ENCODE measurements at places on chromosomes 11 and 22.

DNA sequence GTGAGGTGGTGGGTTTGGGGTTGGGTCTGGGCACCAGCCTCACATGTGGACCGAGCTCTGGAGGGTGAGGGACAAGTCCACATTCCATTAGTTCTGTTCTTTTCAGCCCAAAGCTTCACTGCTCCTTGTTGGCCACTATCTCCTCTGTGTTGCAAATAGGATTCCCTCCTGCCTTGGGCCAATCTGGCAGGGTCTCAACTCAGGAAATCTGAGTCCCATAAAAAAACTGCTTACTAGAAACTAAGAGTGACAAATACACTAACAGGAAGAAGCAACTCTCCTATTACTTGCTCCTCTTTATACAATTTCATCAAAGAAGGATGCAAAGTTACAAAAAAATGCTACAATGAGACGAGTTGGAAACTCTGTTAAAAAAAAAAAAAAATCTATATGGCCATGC lies 66.2 kb upstream of the CSNK1E start:
- DNase-seq: peak; percentile 24

DNA sequence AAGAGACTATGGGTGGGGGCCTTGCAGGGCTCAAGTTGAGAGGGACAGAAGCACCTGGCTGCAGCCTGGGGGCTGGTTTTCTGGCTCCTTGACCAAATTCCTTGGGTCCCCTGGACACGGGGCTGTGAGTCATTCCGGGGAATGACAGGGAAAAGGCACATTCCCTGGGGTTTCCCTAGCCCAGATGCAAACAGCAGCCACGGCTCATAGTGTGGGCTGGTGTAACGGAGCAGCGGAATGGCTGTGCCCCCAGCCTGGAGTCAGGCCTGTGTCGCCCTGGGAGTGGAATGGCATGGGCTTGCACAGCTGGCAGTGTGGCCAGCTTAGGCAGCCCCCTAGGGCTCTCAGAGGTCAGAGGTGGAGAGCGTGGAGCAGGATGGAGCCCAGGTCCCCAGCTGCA lies 77.6 kb upstream of the KCNQ1OT1 start:
- DNase-seq: peak; percentile 18

GRCh38 chr11:126212089-126212660 lies 593 bp downstream of the FAM118B start:
- peak; percentile 19 for DNase-seq

GRCh38 chr11:119336744-119337469 lies 2.6 kb downstream of the RNF26 start:
- DNase-seq: no peak

DNA sequence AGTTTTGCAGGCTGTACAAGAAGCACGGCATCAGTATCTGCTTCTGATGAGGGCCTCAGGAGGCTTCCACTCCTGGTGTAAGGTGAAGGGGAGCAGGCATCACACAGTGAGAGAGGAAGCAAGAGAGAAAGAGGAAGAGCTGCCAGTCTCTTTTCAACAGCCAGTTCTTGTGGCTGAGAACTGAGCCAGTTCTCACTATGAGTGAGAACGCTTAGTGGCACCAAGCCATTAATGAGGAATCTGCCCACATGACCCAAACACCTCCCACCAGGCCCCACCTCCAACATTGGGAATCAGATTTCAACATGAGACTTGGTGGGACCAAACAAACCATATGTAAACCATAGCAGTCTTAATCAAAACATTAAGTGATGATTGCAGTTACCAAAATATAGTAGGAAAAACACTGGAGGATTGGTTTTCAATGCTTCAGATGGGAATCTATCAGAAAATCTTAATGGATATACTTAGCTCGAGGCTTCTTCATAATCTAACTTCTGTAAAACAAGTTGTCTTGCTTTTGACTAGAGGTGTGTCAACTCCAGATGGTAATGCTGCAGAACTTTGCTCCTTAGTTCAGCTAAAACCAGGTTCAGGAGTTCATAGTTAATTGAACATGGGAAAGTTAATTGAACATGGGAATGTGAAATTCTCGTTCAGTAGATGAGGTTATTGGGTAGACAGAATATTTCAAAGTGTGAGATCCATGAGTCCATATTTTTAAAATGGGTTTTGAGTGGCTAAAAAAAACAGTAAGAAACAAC lies 12.2 kb downstream of the FAR1 start:
- no peak for DNase-seq

DNA sequence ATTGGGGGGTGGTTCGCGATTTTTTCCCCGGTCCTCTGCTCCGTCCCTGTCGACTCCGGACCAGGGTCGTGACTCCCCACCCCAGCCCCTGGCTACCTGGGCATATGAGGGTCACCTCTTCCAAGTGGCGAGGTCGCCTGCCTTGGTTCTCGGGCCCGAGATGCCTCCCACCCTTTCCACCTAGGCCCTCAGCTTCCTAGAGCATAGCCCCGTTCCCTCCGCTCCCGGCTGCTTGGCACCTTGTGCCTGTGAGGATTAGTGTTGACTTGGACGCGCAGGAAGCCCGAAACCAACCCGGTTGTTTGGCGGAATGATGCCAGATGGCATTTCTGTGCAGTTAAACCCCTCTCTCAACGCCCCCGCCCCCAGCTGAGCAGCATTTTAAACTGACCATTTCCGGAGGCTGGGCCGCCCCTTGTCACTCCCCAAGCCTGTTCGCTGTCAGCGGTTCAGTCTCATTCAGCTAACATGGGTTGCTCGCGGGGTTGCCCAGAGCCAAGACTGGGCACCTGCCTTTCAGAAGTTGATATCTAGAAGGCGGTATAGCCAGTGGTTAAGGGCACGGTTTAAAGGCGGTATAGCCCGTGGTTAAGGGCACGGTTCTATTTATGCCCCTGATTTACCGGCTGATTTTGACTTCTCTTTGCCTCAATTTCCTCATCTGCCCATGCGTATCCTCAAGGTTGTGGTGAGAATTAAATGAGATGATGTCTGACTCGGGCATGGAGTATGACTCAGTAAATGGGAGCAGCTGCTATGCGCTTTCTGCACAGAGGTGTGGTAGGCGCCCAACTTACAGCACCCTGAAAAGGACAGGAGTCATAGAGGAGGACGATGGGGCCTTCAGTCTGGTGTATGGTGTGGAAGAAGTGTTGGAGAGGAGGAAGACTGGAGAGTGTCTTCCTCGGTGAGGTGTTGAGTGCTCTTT lies 639 bp downstream of the INCENP start:
- peak; percentile 43 for DNase-seq

DNA sequence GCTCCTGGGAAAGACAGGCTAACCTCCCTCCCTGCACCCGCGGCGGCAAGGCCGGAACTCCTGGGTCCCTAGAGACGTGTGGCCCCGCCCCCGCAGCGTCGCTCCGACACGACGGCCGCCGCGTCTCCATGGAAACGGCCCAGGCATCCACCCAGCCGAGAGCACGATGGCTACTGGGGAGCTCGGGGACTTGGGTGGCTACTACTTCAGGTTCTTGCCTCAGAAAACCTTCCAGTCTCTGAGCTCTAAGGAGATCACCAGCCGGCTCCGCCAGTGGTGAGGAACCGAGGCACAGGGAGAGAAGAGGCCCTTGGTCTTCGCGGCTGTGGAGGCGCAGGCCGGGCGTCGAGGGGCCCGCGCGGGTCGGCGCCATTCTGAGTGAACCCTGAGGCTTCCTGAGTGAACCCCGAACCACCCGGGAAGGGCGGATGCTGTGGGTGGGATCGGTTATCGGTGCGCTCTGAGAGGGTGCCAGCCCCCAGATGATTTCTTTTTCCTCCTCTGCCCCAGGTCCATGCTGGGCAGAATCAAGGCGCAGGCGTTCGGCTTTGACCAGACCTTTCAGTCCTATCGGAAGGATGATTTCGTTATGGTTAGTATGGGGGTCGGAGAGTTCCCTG lies at the start of gene CFAP300:
Gene CFAP300 (plus strand): TSS at position 133 of the 620 bp plus-strand sequence. CDS start 34 bp downstream, at position 167.
- peak; percentile 71 for DNase-seq

DNA sequence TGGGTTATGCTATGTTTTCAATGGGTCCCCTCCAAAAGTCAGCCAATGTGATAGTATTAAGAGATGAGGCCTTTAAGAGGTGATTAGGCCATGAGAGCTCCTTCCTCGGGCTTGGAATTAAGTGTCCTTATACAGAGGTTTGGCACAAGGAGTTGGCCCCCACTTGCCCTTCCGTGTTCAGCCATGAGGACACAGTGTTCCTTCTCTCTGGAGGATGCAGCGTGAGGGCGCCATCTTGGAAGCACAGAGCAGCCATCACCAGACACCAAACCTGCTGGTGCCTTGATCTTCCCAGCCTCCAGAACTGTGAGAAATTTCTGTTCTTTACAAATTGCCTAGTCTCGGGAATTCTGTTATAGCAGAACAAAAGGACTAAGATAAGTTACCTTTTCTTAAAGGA lies 26.9 kb downstream of the POU2AF3 start:
- no peak for DNase-seq

GRCh38 chr22:44206330-44206645 lies 25.6 kb downstream of the PARVG start:
- DNase-seq: no peak

DNA sequence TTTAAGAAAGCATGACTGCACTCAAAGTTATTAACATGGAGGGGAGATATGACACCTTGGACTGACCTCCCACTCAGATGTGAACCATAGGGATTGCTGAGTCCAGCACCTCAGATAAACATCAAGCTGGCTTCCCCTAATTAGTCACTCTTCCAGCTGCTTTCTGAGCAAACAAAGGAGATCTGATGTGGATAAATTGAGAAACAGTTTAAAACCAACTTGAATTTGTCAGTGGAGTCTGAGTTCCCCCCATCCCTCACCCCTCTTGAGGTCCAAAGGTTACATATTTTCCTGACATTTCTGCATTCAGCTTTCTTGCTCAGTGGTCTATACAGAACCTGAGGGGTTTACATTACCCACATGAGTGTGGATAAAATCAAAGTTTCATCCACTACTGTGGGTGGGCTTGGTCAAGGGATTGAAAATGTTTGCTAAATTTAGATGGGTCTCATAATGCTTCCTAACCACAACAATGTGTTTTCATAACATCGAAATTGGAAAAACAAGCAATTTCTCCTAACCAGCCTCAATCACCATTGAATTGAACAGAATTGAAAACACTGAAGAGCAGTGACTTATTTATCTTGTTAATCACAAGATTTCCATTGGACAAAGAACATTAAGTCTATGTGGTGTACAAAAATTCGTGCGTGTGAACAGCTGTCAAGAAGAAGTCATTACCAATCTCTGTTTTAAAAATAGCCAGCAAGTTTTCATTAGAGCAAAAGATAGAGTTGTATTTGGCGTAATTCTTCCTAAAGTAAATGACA lies 292.3 kb downstream of the METTL15 start:
- peak; percentile 77 for DNase-seq

- peak; percentile 56 for DNase-seq
Observed at GRCh38 chr11:47852053-47852452, 3.9 kb upstream of the NUP160 start.

Measured in fibroblast of villous mesenchyme (primary cell).